Melanocyte of skin (primary cell): ENCODE measurements at places on chromosomes 4 and X. TPM values are rescaled to one million over a fixed set of nuclear protein-coding genes. Genes with fewer than 3 reads are reported as not detected.

SPANXA1 gene
- not detected in 2 replicates for total RNA-seq

LUZP4 gene
- not detected in 2 replicates for total RNA-seq

TRIM61 gene
- total RNA-seq = 6.3 and 8.2 TPM in 2 replicates

CLCN4 gene
- total RNA-seq = 0.93 and 1.3 TPM in 2 replicates

ZCCHC12 gene
- total RNA-seq = 0.34 TPM in 1 of 2 replicates, not detected in the other

SLITRK4 gene
- total RNA-seq = under 0.01 TPM in 1 of 2 replicates, not detected in the other

GLRA2 gene
- total RNA-seq = not detected in 2 replicates

DDX3X gene
- 105 and 215 TPM in 2 replicates for total RNA-seq

CLIC2 gene
- total RNA-seq = 0.34 and 0.36 TPM in 2 replicates

XPNPEP2 gene
- not detected in 2 replicates for total RNA-seq

LRP2BP gene
- total RNA-seq = 1.0 and 1.5 TPM in 2 replicates

CD99 gene
- 215 and 364 TPM in 2 replicates for total RNA-seq

SRPX gene
- total RNA-seq = 191 and 226 TPM in 2 replicates

ZAR1 gene
- not detected in 2 replicates for total RNA-seq

ESX1 gene
- not detected in 2 replicates for total RNA-seq

TEX13C gene
- total RNA-seq = not detected in 2 replicates

UCP1 gene
- not detected in 2 replicates for total RNA-seq

P2RY4 gene
- total RNA-seq = not detected in 2 replicates

SASH3 gene
- not detected in 2 replicates for total RNA-seq

ADAM29 gene
- total RNA-seq = not detected in 2 replicates

SORCS2 gene
- total RNA-seq = 0.69 and 1.5 TPM in 2 replicates

HERC5 gene
- total RNA-seq = 36.7 and 86.7 TPM in 2 replicates

RNF128 gene
- total RNA-seq = 0.77 and 3.7 TPM in 2 replicates

PDCL2 gene
- total RNA-seq = not detected in 2 replicates

PAGE2B gene
- total RNA-seq = not detected in 2 replicates

DHX15 gene
- total RNA-seq = 223 and 224 TPM in 2 replicates

TBC1D25 gene
- total RNA-seq = 4.3 and 4.6 TPM in 2 replicates

SMARCA1 gene
- total RNA-seq = 37.5 and 43.3 TPM in 2 replicates

GPC3 gene
- 0.15 TPM in 1 of 2 replicates, not detected in the other for total RNA-seq

TRAM1L1 gene
- total RNA-seq = 2.7 and 3.4 TPM in 2 replicates

VCX3A gene
- not detected in 2 replicates for total RNA-seq
